ENCODE measurements at places on chromosomes 7 and 10.

GRCh38 chr10:53403688-53404087 lies 631.1 kb upstream of the MBL2 start:
- no peak for DNase-seq

DNA sequence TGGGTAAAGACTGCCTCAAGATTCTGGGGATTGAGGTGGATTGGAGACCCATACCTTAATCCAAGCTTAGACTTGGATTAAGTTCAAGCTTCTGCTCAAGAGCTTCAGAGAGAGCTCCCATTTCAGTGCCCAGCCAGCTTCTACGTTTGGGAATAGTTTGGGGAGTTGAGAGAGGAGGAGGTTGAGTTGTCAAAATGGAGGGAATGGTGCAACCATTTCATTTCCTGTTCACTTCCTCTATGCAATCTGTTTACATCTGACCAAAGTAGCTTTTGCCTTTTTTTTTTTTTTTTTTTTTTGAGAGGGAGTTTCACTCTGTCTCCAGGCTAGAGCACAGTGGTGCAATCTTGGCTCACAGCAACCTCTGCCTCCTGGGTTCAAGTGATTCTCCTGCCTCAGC lies 65.8 kb downstream of the ENTPD1 start:
- DNase-seq = no peak

DNA sequence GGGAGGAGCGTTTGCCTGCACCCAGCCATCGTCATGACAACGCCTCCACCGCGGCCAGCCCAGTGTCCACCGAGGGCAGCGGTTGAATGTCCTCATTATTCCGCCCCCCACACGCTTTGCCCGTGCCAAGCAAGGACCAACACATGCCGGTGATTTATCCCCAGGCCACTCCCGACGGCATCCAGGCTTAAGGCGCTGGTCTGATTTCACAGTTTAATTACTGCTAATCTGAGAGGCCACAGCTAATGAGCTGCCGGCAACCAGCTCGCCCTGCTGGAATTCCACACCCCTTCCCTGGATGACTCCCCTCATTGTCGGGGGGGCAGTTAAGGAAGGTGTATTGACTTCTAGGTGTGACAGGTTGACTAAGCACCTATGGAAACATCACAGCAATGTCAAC lies 432.3 kb downstream of the DNAJB6 start:
- no peak for DNase-seq

DNA sequence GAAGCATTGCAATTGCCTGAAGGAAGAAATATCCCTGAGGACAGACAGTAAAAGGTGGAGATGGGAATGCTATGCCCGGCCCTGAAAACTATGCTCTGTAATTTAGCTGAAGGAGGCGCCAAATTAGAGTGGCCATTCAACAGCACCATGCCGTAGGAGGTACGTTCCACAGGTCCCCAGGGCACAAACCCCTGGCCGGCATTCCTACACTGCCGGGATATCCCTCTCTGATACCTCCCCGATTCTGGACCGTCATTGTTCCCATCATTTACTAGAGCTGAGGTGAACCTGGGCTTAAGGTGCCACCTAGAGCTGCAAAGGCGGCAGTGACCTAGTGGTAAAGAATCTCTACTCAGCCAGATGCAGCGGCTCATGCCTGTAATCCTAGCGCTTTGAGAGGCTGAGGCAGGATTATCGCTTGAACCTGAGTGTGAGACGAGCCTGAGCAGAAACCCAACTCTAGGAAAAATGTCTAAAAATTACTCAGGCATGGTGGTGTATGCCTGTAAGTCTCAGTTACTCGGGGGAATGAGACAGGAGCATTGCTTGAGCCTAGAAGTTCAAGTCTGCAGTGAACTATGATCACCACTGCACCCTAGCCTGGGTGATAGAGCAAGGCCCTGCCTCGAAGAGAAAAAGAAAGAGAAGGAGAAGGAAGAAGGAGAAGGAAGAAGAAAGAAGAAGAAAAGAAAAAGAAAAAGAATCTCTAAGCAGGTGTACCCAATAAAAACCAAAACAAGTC lies 53.0 kb upstream of the TNKS2 start:
- peak; percentile 11 for DNase-seq

DNA sequence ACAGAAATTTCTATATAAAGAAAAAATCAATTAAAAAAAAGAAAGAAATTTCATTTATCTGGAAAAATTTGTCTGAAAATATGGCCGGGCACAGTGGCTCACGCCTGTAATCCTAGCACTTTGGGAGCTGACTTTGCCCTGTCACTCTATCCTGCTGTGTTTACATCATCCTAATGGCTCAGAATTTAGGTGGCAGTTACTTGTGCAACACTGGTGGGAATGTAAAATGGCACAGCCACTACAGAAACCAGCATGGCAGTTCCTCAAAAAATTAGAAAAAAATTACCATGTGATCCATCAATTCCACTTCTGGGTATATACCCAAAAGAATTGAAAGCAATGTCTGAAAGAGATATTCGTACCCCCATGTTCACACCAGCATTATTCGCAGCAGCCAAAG lies 405.2 kb upstream of the AUTS2 start:
- no peak for DNase-seq

GRCh38 chr10:113493195-113493594 lies 59.7 kb upstream of the HABP2 start:
- no peak for DNase-seq

GRCh38 chr10:73862011-73862410 lies 12.3 kb downstream of the CAMK2G start:
- DNase-seq = no peak

GRCh38 chr10:93435621-93436397 lies 46.3 kb downstream of the MYOF start:
- DNase-seq = peak; percentile 73

DNA sequence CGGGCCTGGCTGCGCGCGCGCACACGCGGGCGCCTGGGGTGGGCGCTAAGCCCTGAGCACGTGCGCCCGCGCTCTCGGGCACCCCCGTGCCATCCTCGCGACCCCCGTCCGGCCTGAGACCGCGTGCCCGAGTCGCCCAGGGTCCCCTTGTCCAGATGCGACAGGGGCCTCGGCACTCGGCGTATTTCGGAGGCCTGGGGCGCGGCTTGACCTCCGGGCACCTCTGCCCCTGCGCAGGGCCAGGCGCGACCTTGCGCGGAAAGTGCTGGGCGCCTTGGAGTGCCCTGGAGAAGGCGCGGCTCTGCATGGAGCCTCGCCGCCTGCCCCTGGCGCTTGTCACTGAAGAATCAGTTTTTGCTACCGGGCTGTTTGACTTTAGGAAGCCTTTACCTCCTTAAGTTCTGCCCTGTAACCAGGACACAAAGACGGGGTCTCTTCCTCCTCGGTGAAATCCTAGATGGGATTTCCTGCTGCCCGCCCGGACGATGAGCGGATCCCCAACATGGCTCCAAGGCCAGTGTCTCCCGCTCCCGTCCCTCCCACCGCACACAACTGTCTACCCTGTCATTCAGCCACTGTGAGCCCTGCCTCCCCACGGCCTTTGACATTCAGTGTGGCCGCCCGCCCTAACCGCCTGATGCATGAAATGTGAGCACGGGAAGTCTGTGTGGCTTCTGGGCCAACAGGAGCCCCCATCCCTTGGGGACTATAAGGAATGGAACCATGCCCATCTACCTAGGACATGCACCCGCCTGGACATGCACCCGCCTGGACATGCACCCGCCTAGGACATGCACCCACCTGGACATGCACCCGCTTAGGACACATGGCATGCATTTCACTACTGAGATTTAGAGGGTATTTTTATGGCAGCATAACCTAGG lies 1.1 kb upstream of the STK32C start:
- DNase-seq = no peak

All from lung microvascular endothelial cell (primary cell).